RCC 7860 (cell line): ENCODE measurements at places on chromosomes 5 and 9.

- no peak for DNase-seq
These were observed 450 bp downstream of the GPBP1 start for GRCh38 chr5:57174128-57174889.

DNA sequence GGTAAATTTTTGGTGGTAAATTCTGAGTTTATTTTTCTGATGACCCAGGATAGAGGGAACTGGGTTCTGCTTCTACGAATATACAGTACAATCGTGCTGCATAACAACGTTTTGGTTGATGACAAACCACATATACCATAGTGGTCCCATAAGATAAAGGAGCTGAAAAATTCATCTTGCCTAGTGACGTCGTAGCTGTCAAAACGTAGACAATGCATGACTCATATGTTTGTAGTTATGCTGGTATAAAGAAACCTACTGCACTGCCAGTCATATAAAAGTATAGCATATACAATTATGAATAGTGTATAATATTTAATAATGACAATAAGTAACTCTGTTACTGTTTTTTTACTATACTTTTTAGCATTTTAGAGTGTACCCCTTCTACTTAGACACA, 244.0 kb downstream of the GAS1 start:
- no peak for DNase-seq

DNA sequence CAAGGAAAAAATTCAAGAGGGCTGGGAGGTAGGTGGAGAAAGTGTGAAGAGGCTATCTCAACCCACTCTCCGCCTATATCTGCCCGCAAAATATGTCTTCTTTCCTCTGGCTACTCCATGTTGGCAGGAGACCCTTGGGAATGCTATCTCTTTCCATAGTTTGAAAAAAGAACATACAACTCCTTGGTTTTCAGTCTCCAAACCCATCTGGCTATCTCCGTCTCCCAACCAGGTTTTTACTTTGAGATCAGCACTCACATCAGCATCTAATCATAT, 109.9 kb upstream of the IFNE start:
- no peak for DNase-seq

GRCh38 chr5:119131530-119132304, 60.8 kb downstream of the DMXL1 start:
- peak; percentile 59 for DNase-seq

DNA sequence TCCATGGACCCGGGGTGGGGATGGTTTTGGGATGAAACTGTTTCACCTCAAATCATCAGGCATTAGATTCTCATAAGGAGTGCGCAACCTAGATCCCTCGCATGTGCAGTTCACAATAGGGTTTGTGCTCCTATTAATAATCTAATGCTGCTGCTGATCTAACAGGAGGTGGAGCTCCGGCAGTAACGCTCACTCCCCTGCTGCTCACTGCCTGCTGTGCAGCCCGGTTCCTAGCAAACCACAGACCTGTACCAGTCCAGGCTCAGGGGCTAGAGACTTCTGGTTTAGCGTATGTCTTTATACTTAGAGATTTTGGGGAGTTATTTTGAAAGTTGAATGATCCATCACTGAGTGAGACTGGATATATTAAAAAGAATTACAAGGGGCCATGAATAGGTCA, 50.2 kb downstream of the RICTOR start:
- DNase-seq: no peak

DNA sequence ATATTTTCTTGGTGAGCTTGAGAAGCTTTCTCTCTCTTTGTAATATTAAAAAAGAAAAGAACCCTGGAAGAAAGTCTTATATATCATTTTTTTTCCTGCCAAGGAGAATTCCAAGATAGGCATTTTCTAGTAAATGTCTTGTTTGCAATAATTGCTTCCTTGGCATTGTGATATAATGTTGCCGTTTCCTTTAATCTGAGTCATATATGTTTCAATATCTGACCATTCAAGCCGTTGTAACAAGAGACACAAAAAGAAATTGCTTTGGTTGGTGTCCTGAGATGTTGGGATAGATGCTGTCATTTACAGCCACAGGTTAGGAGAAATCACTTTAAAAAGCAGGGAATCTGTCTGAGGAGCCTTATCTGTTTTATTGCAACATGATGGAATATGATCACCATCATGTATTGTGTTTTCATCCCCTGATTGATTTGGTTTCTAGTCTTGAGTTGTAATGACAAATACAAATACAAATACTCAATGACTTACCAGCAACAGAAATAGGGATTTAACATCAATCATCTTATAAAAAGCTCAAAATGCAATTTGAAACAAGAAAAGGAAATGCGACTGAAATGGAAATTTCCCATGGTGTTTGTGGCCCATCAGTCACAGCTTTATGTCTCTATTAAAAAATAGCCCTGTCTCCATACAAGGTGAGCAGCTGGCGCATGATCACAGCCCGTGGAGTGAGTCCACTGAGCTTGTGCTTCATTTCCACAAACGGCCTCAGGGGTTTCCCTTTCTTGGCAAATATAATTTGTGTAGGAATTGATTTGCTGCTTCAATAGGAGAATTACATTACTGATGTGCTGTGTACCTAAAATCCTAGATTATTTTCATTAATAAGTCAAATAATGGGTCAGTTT, 250.1 kb upstream of the TRPC7 start:
- DNase-seq: no peak
